Myocyte (in vitro differentiated cells): ENCODE measurements at places on chromosomes 3 and 15. TPM values are rescaled to one million over a fixed set of nuclear protein-coding genes. Genes with fewer than 3 reads are reported as not detected.

- DNase-seq = peak; percentile 22
These were observed 880.2 kb downstream of the OTOL1 start for GRCh38 chr3:162376761-162377160.

GRCh38 chr3:135440746-135441145 lies 524.8 kb upstream of the PPP2R3A start:
- no peak for DNase-seq

DNA sequence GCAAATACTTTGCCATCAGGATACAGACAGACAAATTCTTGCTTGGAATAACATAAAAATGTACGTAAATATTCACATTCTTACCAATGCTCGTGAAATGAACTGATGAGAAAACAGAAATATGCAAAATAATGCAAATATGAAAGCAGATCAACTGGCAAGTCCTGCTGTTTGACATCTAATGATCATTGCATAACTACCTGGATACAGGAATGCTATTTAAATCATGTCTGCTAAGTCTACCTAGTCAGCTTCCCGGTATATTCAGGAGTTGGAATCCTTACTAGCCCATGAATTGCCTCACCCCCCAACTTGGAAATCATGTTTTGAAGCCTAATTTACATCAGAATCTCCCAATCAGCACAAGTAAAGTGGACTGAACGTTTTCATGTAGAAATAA lies 230.6 kb downstream of the CHL1 start:
- no peak for DNase-seq

DNA sequence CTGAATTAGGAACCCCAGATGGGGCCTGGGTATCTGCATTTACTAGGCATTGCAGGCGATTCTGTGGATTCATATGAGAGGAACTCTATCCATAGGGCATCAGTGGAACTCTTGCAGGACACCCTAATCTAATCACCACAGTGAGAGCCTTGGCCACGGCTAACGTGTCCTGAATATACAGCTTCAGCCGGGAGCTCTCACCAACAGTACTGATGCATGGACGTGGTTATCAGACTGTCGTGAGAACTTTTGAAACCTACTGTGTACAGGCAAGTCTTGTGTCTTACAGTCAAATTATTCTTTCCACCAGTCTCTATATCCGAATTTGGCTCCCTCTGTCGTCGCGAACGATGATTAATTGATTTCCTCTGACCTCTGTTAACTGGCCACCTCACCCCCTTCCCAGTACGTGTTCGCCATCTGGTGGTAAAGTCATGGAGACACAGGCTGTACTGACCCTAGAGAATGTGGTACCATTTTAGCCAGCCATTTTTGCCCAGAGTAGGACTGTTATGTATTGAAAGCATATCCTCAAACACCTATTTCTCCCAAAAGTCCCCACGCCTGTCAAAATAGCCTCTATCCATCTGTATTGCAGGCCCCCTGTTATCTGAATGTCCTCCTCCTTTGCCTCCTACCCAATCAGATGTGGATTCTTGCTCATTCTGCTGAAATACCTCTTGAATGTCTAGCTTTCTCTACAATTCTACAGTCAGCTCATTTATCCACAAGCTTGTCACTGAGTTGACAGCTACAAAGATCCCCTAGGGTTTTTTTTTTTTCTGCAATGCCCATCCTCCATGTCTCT lies 39.7 kb downstream of the GLDN start:
- peak; percentile 83 for DNase-seq

- no peak for DNase-seq
These were observed 133.7 kb upstream of the LRRN1 start for GRCh38 chr3:3665546-3665945.

DNA sequence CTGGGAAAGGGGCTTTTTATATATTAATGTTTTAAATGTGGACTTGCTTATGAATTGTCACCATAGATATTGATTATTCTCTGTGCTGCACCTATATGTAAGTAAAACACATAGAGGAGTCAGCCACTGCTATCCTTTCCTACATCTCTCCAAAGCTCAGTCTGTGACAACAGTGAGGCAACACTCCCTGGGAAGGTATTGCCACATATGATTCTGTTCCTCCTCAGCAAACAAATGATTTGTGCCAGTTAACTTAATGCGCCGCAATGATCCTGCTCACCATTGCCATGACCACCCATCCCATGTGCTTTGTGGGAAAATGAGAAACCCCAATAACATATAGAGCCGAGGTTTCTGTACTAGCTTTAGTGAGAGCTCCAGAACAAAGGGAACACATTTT lies 75.1 kb upstream of the FBN1 start:
- no peak for DNase-seq

GRCh38 chr3:178272841-178273240 lies 263.4 kb upstream of the KCNMB2 start:
- DNase-seq = no peak

DNA sequence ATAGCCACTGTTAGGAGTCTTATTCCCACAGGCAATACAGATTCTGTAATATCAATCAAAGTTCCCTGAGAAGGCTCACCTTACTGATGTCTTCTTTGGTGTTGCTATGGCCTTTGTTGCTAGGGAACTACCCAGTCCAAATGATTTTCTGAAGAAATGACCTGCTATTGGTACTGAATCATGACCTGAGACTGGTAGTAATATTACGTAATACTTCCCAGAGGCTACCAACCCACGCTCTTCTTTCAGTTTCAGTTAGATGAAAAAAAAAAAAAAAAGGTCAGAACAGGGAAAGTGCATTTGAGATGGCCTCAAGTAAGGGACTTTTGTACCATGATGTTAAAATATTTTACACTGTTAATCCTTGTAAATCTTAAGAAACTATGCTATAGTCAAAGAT lies 1092.5 kb upstream of the EPHA6 start:
- no peak for DNase-seq

The CATSPER2 gene
- 0.16 and 0.62 TPM in 2 replicates for total RNA-seq

DNA sequence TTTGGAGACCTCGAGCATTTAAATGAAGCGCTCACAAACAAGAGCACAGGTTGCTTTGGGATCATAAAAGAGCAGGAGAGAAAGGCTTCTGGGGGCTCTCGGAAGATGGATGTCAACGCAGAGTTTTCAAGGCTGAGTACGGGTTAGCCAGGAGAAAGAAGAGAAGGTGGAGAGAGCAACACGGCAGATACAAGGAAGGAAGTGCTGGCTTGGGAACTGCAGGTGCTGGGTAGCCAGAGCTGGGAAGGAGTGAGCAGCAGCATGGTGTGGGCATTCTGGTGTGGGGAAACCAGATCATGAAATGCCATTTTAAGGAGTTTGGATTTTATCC lies 580 bp upstream of the RUBCN start:
- DNase-seq = no peak

GRCh38 chr3:100537646-100538338 lies 45.4 kb downstream of the TMEM45A start:
- DNase-seq = no peak

The BCHE gene
- total RNA-seq = 0.05 and 2.4 TPM in 2 replicates

GRCh38 chr15:27210176-27210575 lies 239.2 kb downstream of the GABRG3 start:
- no peak for DNase-seq

The LRRC28 gene
- 33.5 and 50.8 TPM in 2 replicates for total RNA-seq

- no peak for DNase-seq
These were observed 109.8 kb downstream of the CACNA1D start for GRCh38 chr3:53604232-53604631.

The BOC gene
- total RNA-seq = 10.7 and 22.8 TPM in 2 replicates

DNA sequence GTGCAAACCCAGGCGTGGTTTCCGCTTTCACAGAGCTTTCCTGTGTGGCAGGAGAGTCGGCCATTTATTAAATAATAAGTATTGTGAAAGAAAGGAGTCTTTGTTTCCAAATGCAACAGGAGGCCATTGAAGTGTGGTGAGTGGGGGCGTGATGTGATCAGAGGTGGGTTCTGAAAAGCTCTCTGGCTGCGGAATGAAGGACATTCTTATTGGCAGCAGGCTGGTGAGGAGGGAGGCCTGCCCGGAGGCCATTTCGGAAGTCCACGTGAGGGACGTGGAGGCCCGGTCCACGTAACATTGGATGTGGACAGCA lies 11.1 kb downstream of the ARNT2 start:
- no peak for DNase-seq

The PLA2G4D gene
- not detected in 2 replicates for total RNA-seq

The SMCO1 gene
- 0.53 TPM in 1 of 2 replicates, not detected in the other for total RNA-seq

DNA sequence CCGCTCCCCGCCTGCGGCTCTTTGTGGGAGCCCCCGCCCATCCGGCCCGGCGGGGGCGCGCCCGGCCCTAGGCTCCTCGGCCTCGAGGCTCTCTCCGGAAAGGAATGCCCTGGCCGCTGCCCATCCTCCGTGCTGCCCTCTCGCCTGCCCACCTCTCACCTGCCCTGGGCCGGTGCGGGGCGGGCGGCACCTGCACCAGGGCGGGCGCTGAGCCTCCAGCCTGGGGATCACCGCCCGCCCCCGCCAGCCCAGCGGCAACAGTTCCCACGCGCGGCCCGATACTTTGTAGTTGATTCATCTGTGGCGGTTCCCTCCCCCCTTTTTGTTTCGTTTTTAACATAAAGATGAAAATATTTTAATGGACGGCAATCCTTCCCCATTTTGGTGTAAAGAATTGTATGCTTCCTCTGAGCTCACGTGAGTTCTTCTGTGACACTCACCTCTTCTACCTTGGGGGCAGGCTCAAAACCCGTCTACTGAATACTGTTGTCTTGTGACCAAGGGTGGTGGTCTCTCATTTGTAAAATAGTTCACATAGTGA lies 1.9 kb downstream of the KLF13 start:
- no peak for DNase-seq

- DNase-seq = no peak
These were observed 23.5 kb upstream of the SLC24A5 start for GRCh38 chr15:48097264-48097663.

- no peak for DNase-seq
These were observed 117.3 kb downstream of the ETFA start for GRCh38 chr15:76193934-76194333.

The TMEM45A gene
- total RNA-seq = 16.9 and 17.6 TPM in 2 replicates
